ENCODE measurements at places on chromosomes 7 and 10.

- DNase-seq, result no peak
Measured at GRCh38 chr10:121772406-121772805, 155.4 kb downstream of the ATE1 start.

- no peak for DNase-seq
Measured at GRCh38 chr7:96297876-96298275, 24.0 kb downstream of the SLC25A13 start.

GRCh38 chr10:14456218-14456869, 125.6 kb upstream of the FRMD4A start:
- DNase-seq, result no peak

GRCh38 chr7:100892364-100893317, 3.0 kb downstream of the ACHE start:
- DNase-seq, result no peak
